ENCODE measurements at places on chromosomes 4 and X.

DNA sequence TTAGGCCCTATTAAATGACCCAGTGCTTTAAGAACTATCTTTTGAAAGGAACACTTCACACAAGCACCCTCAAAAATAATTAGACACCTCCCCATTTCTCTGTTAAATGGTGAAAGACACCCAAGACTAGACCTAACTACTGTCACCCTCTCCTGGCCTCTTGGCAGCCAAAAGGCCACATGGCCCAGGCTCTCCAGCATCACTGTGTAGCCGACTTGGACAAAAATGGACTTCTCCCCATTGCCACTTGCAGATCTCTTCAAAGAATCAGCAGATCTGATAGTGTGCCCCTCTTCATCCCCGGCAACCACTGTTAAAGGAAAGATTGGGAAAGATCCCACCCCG, 2.0 kb downstream of the MID1IP1 start:
- DNase-seq = no peak

DNA sequence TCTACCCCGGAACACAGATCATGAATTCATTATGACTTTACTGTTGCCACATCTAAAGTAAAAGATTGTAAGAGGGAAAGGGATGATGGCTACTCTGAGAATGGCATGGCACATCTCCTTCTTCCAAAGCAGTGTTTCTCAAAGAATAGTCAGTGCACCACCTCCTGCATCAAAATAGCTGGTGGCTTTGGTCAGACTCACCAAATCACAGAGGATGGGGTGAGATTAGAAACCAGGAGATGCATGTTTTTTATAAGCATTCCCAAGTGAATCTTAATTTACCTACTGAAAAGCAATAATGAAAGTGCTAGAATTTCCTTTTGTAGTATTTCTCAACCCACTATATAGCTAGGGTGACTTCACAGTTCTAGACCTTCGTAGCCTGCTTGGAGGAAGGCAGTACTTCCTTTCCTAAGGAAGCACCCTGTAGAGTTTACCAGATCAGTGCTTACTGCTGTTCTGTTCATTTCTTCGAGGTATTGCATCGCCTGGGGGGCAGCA, 340.8 kb upstream of the KLF3 start:
- DNase-seq = peak; percentile 51

- peak; percentile 23 for DNase-seq
Measured at GRCh38 chrX:109732017-109732801, 848 bp downstream of the ACSL4 start.

GRCh38 chr4:27062256-27062655, 201.6 kb downstream of the STIM2 start:
- no peak for DNase-seq

- peak; percentile 65 for DNase-seq
Measured at GRCh38 chrX:149312988-149313387, 192.1 kb downstream of the IDS start.

DNA sequence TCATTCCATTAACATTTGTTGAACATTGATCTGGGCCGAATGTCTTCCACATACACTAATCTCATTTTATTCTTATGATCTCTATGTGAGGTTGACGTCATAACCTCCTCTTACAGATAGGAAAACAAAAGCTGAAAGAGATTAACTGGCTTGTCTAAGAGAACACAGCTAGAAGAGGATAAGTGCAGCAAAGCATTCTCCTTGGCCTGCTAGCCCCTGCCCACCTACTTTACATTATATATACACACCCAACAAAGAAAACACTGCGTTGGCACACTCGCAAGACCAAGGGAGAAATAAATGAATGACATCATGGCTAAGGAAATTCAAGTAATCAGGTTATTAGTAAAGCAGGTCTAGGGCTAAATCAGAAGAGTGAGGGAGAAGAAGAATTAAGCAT, 138.4 kb downstream of the PARM1 start:
- DNase-seq = no peak

DNA sequence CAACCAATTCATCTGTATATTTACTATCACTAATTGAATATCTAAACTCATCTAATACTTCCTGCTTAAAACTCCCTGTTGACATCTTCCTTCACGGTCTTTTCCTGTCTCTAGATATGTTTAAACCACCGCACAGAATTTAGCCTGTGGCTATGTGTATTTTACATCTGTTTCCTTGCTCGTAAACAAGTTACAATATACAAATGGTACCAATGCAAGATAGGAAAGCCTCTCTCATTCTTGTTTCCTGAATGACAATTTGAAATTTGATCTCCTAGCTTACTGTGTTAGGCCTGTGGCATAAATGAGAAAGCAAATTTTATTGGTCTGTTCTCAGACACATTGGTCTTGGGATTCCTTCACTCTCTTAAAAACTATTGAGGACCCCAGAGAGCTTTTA, 89.7 kb upstream of the PCDH7 start:
- no peak for DNase-seq

DNA sequence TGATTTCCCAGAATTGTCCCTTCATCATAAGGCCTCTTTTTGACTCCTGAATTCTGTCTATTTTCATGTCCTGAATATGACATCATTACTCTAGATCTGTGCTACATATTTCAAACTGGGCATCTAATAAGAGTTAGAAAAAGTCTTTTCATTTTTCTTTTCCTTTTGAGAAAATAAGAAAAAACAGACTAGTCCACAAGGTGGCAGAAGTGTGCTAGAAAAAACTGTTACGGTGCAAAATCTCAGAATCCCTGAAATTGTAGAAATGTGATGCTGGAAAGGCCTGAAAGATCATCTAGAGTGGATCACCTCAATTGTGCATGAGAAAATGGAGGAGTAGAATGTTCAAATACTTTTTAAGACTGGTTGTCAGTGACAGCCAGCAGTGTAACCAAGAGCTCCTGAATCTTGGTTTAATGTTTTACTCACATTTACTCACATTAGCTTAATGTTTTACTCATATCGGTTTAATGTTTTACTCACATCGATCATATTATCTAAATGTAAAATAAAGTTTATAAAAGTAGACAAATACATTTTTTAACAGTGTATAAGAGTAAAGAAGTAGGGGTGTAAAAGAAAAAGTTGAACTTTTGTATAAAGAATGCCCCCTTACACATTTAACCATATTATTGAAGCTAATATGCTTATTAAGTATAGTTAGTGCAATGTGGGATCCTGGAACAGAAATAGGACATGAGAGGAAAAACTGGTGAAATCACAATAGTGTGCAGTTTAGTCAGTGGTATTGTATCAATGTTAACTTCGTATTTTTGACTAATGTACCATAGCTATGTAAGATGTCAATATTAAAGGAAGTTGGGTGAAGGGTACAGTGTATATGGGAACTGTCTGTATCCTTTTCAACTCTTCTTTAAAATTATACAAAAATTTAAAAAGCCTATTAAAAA, 15.2 kb downstream of the ASB11 start:
- peak; percentile 44 for DNase-seq

GRCh38 chr4:184695178-184695896, 38.6 kb downstream of the CENPU start:
- DNase-seq = no peak

DNA sequence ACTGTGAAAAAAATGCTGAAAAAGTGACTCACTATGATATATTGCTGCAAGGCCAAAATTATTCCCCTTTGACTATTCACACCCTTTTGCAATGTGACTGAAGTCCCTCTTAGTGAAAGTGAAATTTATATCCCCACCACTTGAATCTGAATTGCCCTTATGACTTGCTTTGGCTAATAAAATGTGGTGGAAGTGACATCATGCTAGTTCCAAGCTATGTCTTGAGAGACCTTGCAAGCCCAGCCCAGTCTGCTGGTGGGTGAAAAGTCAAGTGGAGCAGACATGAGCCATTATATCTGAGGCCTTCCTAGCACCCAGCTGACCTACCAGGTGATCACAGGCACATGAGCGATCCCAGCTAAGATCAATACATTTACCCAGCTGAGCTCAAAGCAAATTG, 94.7 kb downstream of the LINC00632 start:
- peak; percentile 12 for DNase-seq
